ENCODE measurements at places on chromosomes 2 and 18.

DNA sequence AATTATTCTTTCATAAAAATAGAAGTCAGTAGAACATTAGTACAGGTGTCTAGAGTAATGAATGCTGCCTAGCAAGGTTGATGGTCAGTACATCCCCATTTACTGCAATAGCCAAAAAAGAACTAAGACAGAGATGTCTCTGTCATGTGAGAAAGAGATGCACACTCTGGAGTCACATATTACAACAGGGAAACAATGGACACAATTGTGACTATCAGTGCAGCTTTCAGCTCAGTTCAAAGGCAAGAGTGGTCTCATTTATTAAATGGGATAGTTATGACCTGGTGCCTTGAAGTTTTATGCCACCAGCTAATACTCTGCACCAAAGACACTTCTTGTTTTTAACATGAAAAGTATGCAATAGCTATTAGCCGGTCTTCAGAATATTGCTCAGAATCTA, 194.9 kb upstream of the CHAC2 start:
- H3K36me3 ChIP-seq = no peaks in the 10 kb centered on the region
- no peak overlapping the region for H3K4me3 ChIP-seq
- no peaks in the 10 kb centered on the region for H3K27me3 ChIP-seq
- no peak overlapping the region for H3K27ac ChIP-seq
- H3K4me1 ChIP-seq = no peaks in the 10 kb centered on the region

DNA sequence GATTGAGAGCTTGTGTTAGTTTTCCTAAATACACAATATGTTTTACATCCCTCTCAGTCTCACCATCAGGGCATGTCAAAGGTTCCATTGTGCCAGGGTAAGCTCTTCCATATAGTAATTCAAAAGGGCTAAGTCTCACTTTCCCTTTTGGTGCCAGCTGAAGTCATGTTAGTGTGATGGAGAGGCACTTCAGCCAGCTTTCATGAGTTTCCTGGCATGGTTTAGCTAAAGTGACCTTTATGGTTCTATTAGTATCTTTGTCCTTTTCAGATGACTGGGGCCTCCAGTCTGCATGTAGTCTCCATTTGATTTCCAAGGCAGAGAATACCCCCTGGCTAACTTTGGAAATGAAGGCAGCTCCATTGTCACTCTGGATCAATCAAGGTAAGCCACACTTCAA, 27.2 kb downstream of the NAT8 start:
- H3K36me3 ChIP-seq = no peaks in the 10 kb centered on the region
- H3K27ac ChIP-seq = no peak overlapping the region
- no peaks in the 10 kb centered on the region for H3K27me3 ChIP-seq
- no peaks in the 10 kb centered on the region for H3K4me1 ChIP-seq
- DNase-seq = no peak
- no peak overlapping the region for H3K4me3 ChIP-seq

DNA sequence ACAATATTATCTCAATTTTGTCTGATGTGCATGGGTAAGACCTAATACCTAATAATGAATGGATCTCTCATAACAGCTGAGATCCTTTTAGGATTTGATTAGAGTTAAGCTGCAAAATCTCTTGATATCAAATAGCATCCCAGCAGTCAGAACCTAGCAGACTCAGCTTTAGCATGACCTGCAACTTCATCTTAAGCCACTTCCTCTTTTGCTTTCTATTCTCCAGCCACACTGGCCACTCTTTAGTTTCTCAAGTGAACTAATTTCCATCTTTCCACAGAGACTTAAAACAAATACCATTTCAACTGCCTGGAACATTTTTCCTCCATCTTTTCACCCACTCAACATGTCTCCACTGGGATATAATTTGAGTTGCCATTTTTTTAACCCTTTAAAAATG, 1251.6 kb upstream of the ZEB2 start:
- DNase-seq = no peak
- H3K4me3 ChIP-seq = no peak overlapping the region
- H3K36me3 ChIP-seq = no peaks in the 10 kb centered on the region
- H3K27ac ChIP-seq = no peak overlapping the region

GRCh38 chr2:196322973-196323810, 151.8 kb upstream of the STK17B start:
- H3K4me1 ChIP-seq = no peaks in the 10 kb centered on the region
- no peaks in the 10 kb centered on the region for H3K27me3 ChIP-seq
- no peak for DNase-seq
- H3K36me3 ChIP-seq = no peaks in the 10 kb centered on the region
- no peak overlapping the region for H3K4me3 ChIP-seq
- no peak overlapping the region for H3K27ac ChIP-seq

DNA sequence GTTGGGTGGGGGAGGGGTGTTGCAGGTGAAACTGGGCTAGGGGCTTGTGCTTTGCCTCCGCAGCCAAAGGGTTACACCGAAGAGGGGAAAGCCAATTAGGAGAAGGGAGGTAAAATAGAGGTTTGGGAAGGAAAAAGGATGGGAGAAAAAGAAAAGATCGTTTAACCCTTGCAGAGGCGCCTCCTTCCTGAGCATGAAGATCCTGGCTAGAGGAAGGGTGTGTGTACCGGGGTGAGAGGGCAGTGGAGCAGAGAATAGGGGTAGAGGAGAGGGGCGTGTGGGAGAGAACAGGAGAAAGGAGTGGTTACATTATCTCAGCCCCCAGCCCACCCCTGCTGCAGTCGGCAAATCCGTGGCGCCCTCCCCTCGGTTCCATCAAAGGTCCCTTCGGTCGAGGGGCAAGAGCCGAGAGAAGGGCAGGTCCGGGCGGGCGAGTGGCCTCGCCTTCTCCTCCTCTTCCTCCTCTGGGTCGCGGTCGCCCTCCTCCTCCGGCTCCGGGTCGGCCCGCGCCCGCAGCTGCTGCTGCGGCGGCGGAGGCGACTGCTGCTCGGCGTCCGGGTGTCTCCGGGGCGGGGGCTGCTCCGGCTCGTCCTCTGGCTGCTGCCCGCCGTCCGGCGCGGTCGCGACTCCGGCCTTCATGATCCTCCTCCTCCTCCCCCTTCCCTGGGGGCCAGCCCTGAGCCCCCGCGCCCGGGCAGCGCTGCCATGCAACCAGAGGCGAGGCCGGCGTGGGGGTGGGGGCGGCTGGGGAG, 1.1 kb downstream of the MARCHF4 start:
- H3K36me3 ChIP-seq = no peaks in the 10 kb centered on the region
- H3K4me3 ChIP-seq = no peak overlapping the region
- H3K4me1 ChIP-seq = peaks cover 7% of the 10 kb centered on the region
- no peak for DNase-seq

DNA sequence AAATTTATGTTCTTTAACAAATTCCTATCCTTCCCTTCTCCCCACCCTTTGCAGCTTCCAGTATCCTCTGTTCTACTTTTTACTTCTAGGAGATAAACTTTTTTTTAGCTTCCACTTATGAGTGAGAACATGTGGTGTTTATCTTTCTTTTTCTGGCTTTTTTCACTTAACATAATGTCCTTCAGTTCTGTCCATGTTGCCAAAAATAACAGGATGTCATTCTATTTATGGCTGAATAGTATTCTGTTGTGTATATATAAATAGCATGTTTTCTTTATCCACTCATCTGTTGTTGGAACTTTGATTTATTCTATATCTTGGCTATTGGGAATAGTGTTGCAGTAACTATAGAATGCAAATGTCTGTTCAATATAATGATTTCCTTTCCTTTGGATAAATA, 1191.2 kb downstream of the CNTNAP5 start:
- H3K4me1 ChIP-seq = no peaks in the 10 kb centered on the region
- no peaks in the 10 kb centered on the region for H3K27me3 ChIP-seq
- H3K36me3 ChIP-seq = no peaks in the 10 kb centered on the region
- no peak for DNase-seq
- no peak overlapping the region for H3K27ac ChIP-seq
- H3K4me3 ChIP-seq = no peak overlapping the region

- DNase-seq = no peak
- no peak overlapping the region for H3K4me3 ChIP-seq
- H3K4me1 ChIP-seq = no peaks in the 10 kb centered on the region
- no peaks in the 10 kb centered on the region for H3K36me3 ChIP-seq
- H3K27me3 ChIP-seq = no peaks in the 10 kb centered on the region
Measured at GRCh38 chr2:60495041-60495625, 58.3 kb downstream of the BCL11A start.

- DNase-seq = no peak
- no peaks in the 10 kb centered on the region for H3K4me1 ChIP-seq
- no peaks in the 10 kb centered on the region for H3K27me3 ChIP-seq
- H3K27ac ChIP-seq = no peak overlapping the region
- H3K4me3 ChIP-seq = no peak overlapping the region
- no peaks in the 10 kb centered on the region for H3K36me3 ChIP-seq
Measured at GRCh38 chr2:194087089-194087958, 1569.7 kb upstream of the SLC39A10 start.

DNA sequence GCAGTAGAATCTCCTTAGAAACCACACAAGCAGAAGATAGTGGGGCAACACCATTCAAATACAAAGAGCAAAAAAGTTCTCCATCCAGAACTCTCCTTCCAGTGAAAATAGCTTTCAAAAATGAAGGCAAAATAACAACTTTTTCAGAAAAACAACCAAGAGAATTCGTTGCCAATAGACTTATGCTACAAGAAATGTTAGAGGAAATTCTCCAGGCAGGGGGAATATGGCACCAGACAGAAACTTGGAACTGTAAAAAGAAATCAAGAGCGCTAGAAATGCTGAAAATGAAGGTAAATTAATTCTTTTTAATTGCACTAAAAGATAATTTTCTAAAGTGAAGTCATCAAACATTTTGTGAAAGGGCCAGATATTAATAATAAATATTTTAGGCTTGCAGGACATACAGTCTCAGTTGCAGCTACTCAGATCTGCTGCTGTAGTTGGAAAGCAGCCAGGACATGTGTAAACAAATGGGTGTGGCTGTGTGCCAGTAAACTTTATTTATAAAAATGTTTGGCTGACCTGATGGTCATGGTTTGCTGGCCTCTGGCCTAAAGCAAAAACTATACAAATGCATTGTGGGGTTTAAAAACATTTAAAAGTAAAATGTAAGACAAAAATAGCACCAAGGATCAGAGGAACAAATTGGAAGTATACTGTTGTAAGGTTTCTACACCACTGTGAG, 73.7 kb upstream of the TGFA start:
- H3K36me3 ChIP-seq = no peaks in the 10 kb centered on the region
- no peaks in the 10 kb centered on the region for H3K27me3 ChIP-seq
- no peak overlapping the region for H3K27ac ChIP-seq
- no peaks in the 10 kb centered on the region for H3K4me1 ChIP-seq
- no peak for DNase-seq

DNA sequence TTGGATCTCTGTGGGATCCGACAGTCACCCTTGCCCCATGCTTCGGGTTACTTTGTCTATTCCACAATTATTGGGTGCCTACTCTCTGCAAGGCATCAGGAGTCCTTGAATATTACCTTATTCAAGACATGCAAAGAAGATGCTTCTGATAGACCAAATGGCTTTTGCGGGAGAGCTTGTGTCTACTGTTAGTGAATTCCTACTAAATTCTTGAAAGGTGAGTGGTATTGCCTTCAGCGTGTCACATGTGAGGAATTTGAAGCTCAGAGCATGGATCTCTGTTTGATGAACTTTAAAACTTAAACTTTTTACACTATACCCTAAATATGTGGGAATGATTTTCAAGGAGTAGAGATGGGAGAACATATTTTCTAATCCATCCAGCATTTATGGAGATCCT, 184.4 kb downstream of the LTBP1 start:
- no peak overlapping the region for H3K27ac ChIP-seq
- no peaks in the 10 kb centered on the region for H3K36me3 ChIP-seq
- no peaks in the 10 kb centered on the region for H3K27me3 ChIP-seq
- H3K4me1 ChIP-seq = peaks cover 13% of the 10 kb centered on the region
- no peak for DNase-seq

GRCh38 chr2:42903821-42904575, 111.6 kb upstream of the HAAO start:
- no peaks in the 10 kb centered on the region for H3K36me3 ChIP-seq
- H3K4me1 ChIP-seq = peaks cover 26% of the 10 kb centered on the region
- peak overlapping the region; percentile 95 for H3K27ac ChIP-seq
- no peak for DNase-seq

DNA sequence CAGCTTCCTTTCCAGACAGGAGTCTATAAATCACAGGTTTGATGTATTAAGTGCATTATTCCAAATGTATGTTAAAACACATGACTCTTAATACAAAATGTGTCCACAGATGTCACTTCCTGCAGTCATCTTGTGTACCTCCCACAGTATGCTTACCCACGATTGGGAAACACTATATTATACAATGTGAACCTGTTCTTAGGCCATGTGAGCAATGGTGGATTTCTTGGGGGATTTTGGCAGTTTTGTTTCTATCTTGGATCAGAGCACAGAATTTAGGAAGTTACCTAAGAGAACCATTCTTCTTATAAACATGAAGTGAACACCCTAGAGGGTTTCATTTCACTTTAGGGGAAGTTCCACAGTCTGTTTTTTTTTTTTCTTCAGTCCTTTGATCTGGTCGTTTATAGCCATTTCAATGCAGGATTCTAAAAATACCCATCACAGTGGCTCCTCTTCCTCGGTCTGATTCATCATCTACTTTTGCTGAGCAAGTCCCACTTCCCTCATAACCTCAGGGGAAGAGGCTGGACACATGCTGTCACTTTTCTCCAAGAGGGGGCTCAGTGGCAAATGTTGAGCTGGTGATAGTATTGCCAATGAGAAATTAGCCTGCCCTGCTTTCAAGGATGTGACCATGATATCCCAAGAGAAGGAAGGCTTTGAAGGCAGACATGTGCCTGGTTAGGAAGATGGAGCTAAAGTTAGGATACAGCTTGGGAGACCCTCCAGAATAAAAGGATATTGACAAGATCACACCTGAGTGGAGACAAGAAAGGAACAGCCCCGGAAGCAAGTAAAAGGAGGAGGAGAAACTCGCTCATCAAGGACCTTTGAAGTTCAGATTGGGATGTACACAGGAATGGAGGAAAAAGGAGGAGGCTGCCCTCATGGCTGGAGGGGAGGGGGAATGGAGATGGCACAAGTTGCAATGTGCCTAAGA, 22.6 kb downstream of the PLEK start:
- no peak overlapping the region for H3K27ac ChIP-seq
- DNase-seq = no peak
- no peaks in the 10 kb centered on the region for H3K27me3 ChIP-seq
- H3K4me3 ChIP-seq = no peak overlapping the region
- H3K4me1 ChIP-seq = no peaks in the 10 kb centered on the region

GRCh38 chr18:76707534-76707933, 114.8 kb upstream of the ZNF236 start:
- H3K27ac ChIP-seq = no peak overlapping the region
- DNase-seq = no peak
- no peaks in the 10 kb centered on the region for H3K27me3 ChIP-seq
- no peaks in the 10 kb centered on the region for H3K36me3 ChIP-seq

- H3K27ac ChIP-seq = no peak overlapping the region
- H3K4me1 ChIP-seq = no peaks in the 10 kb centered on the region
- no peaks in the 10 kb centered on the region for H3K27me3 ChIP-seq
Measured at GRCh38 chr18:27298214-27298804, 113.2 kb upstream of the CHST9 start.

GRCh38 chr2:226618544-226618874, 181.1 kb downstream of the IRS1 start:
- no peaks in the 10 kb centered on the region for H3K4me1 ChIP-seq
- DNase-seq = no peak
- H3K27me3 ChIP-seq = no peaks in the 10 kb centered on the region
- no peak overlapping the region for H3K27ac ChIP-seq

Data from breast epithelium (tissue), 4 donors.